Activated effector memory CD4-positive, alpha-beta T cell treated with Interleukin-2 at 50 U/mL for 16 hours (primary cell): ENCODE measurements at places on chromosomes 2 and 18.

GRCh38 chr2:104965900-104966299 is 72.0 kb upstream of the MRPS9 start:
- no peak for DNase-seq

GRCh38 chr2:219215871-219216534 is 2.8 kb downstream of the ABCB6 start:
- no peak for DNase-seq

DNA sequence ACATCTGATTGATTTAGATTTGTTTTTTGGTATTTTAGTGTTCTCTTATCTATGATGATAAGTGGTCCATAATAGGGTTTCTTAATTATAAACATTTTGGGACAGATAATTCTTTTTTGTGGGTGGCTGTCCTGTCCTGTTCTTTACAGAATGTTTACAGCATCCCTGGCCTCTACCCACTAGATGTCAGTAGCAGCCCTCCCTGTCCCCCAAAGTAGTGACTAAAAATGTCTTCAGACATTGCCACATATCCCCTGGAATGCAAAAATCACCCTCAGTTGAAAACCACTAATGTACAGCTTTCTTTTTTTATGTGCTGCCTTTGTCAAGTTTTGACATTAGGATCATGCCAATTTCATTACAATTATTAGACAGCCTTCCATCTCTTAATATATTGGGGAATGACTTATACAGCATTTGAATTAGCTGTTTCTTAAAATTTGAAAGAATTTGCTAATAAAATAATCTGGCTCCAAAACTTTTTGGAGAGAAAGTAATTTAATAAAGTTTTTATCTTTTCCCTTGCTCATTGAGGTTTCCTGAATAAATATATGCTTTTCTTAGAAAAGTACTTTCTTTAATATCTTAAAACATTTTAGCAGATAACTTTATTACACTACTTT is 19.5 kb downstream of the WIPF1 start:
- peak; percentile 34 for DNase-seq

- DNase-seq: no peak
These were observed 87.2 kb upstream of the SMAD2 start for GRCh38 chr18:48017635-48018034.

- DNase-seq: peak; percentile 58
These were observed 85.4 kb upstream of the ATG16L1 start for GRCh38 chr2:233165895-233166661.

GRCh38 chr2:98295721-98296414 is 50.4 kb upstream of the CNGA3 start:
- no peak for DNase-seq

DNA sequence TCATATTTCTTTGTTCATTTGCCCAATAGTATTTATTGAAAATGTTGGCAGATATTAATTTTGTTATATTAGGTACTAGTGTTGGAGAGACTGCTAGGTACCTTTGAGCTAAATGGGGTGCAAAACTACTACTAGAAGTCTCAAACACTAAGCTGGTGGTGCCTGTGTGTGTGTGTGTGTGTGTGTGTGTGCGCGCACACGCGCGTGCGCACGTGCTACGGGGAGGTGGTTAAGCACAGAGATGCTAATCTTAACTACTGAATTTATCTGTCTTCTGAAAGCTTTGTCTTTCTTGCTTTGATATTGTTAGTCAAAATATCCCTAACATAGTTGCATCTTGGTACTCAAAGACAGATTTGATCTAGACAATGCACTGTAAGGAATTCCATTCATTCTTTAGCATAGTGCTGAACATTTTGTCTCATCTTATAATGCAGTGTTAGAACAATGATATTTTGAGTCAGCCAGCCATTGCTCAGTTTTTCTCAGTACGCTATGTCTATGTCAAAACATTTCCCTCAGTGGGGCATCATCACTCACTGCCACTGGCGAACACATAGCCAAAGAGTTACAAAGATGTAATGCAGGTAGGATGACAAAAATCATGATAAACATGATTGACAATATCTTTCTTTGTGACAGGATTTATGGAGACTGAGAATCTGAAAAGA is 396.0 kb upstream of the RGPD4 start:
- no peak for DNase-seq

DNA sequence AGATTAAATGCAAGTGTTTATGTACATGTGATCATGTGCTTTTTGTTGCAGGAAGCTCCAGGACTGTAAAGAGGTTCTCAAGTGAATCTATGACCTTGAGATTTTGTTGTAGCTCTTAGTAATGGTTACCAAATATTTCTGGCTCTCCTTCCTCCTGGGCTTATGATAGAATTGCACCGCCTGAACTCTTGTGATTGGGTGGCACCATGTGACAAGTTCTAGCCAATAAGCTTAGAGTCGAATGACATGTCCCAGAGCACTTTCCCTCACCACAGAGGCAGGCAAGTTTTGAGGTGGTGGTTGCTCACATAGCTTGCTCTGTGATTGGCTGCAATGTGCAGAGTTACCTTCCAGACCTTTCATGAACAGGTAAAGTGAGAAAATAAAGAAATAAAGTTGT is 8.9 kb upstream of the SCG2 start:
- DNase-seq: no peak

DNA sequence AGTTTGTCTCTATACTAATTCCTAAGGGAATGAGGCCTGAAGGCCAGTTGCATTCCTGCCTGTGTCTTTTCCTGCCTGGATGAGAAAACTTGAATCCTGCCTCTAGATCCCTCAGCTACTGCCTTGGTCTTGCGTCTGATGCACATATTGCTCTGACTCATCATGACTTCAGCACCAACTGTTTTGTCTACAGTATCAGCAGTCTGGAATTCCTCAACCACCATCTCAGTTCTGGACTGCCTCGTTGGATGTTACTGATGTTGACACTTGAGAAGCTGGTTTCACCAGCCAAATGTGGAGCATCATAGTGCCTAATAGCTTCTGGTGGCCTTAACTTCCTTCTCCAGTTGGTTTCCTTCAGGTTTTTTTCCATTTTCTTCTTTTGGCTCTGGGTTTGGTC is 211.0 kb downstream of the CTNNA2 start:
- DNase-seq: no peak

DNA sequence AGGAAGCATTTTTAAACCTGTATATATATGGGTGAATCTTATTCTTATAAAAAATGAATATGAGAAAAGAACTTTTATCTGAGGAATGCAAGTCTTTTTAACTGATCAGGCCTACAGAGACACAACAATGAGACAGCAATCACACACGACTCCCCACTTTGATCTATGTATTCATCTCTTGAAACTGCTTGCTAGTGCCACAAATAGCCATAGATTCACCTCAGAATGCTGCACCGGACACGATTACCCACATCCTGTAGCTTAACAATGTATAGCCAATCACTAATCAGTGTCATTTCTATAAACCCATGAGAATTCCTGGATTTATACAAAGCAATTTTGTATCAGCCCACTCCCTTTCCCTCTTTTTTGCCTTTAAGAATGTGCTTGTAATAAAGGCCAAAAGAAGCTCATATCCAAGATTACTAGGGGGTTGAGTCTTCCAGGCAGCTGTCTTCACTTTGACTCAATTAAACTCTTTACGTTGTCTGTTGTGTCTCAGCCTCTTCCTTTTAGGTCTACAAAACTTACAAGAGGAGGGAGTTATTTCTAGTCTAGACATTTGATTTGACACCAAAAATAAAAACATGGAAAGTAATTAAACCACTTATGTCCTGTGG is 94.9 kb downstream of the MBD2 start:
- no peak for DNase-seq

GRCh38 chr2:187390891-187391290 is 57.2 kb downstream of the CALCRL start:
- no peak for DNase-seq

GRCh38 chr2:201642086-201642578 is 1.2 kb downstream of the TMEM237 start:
- DNase-seq: no peak
